HL-60 (cell line): ENCODE measurements at places on chromosomes 12 and 14.

DNA sequence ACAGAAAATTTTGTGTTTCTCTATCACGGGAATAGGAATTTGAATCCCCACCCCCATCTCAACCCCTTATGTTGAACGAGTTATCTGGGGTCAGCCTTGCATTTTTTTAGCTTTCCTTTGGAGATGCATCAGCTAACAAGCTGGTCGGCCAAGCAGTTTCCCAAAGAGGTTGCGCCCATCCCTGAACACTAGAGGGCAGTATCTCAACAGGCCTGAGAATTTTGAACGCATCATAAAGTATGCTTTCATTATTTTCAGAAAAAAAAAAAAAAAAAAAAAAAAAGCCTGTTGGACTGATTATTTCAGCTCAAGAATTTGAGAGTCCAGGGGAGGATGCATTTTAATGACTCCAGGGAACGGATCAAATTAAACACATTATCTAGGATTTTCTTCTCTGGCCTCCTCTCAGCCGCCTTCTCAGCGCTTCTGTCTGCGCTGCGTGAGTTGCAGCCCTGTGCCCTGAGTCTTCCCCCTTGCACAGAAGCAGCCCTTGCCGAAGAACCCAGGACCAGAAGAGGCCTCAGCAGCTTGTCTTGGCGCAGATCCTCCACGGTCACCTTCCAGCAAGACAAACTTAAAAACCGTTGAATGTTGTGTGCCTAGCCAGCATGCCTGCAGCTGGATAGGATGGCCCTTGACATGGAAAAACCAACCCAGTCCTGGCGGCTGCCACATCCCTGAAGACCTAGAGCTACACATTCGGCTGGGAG, 76.6 kb upstream of the GZMB start:
- DNase-seq = peak; percentile 47

DNA sequence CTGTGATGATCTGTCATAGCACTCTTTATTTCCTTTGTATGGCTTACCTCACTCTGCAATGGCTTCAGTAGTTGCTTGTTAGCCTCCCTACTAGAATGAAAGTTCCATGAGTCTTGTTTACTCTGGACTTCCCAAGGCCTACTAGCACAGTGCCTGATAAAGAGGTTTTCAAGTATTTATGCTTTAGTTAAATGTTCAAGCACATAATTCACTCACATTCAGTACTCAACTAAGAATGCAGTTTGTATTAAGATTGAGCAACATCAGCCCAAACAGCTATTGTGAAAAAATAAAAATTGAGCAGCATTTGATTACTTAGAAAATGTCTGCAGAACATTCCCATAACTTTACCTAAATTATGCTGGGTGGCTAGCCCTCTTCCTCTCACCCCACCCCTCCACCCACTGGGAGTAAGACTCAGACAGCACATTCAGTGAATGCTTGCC, 158.9 kb upstream of the AMIGO2 start:
- no peak for DNase-seq

DNA sequence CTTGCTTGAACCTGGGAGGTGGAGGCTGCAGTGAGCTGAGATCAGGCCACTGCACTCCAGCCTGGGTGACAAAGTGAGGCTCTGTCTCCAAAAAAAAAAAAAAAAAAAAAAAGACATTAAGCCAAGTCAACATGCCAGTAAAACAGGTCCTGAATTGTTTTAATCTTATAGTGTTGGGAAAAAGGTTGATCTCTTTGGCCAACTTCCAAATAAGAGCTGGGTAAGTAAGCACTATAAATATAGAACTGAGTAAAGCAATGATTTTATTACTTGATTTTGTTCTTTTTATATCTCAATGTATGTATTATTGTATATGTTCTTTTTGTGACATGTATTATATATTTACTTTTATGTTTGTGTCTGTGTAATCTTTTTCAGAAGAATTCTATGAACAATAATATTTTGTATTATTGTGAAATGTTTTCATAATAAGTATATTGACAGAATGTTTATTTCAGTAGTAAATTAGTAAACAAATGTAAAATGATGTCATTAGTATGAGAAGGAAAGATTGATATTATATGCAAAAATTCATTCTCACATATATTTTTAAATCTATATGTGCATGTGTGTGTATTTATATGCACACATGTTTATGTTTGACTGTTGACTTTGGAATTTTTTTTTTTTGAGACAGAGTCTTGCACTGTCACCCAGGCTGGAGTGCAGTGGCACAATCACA, 9.6 kb upstream of the AKAP6 start:
- DNase-seq = no peak

GRCh38 chr12:26153421-26154154, 28.8 kb upstream of the BHLHE41 start:
- no peak for DNase-seq

DNA sequence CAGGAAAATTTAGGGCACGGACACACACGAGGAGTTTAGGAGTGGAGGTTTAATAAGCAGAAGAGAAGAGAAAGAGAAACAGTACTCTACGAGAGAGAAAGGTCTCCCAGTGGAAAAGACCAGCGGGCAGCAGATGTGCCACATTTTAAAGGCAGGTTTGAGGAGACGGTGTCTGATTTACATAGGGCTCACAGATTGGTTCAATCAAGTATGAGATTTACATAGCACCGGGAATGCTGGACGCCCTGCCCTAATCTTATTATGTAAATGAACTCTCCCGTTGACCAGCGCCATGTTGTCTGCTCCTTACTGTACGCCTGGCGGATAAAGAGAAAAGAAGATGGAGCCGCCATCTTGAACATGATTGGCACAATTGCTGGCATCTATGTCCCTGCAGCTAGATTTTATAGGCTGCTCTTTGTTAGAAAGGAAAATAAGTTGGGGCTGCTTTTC, 17.9 kb downstream of the NFKBIA start:
- DNase-seq = no peak

DNA sequence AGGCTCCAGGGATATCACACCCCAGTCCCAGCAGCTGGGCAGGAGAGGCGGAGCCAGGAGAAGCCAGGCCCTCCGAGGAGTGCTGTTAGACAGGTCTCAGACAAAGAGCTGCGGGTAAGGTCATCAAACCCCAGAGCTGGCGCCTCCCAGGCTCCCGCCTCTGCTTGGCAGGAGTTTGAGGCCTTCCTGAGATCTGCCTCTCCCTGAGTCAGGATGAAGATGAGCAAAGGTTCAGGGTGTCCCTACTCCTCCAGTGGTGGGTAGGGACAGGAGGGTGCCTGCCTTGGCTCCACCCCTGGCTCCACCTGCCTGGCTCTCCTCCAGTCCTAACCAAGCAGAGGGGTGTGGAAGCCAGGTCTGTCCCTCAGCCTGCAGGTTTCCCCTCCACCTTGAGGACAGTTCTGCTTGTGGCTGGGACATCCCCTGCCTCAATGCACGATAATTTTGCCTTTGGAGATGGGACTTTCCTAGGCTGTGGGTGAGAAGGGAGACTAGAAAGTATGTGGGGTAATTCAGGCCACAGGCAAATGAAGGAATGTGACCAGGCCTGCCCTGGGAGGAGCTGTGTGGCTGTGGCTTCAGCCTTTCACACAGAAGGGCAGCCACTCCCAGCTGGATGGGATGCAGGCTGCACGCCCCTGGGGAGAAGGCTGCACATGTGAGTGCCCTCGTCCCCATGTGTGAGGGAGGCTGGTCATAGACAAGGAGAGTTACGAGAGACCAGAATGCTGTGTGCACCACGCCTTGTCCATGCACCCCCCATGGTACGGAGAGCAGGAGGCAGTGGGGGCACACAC, 2.2 kb downstream of the PLEKHG6 start:
- DNase-seq = no peak

DNA sequence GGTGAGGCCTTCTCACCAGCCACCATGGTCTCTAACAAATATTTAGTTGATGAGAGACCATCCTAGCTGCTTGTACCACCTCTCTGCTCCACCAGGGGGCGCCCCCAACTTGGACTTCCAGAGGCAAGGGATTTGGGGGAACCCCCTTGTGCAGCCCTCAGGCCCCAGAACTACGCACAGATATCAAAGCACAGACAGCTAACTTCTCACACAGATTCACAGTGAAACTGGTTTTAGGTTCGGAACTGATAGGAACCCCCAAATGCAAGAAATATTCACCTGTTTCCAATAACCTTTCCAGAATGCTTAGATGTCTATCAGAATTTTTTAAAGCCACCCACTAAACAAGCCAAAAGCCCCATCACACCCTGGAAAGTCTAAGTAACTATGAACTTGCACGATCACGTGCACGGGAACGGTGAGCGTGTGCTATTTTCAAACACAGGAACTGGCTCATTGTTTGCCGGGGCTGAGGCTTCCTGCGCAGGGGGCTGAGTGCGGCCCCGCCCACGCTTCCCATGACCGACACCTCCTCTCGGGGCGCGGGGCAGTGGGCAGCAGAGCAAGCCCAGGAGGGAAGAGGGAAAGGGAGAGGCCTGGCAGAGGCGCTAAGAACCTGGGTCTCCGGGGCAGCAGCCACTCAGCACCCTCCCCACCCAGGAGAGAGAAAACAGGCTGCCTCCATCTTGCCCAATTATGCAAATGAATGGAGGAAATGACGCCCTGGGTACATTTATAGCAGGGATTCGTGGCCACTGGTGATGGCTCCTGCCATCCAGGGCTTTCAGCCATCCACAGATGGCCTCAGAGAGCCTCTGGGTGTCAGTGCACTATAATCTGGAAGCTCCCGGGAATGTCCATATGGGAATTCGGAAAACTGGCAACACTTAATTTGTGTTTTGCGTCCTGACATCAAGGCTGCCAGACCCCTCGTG, 79.4 kb upstream of the GPR68 start:
- DNase-seq = peak; percentile 89

DNA sequence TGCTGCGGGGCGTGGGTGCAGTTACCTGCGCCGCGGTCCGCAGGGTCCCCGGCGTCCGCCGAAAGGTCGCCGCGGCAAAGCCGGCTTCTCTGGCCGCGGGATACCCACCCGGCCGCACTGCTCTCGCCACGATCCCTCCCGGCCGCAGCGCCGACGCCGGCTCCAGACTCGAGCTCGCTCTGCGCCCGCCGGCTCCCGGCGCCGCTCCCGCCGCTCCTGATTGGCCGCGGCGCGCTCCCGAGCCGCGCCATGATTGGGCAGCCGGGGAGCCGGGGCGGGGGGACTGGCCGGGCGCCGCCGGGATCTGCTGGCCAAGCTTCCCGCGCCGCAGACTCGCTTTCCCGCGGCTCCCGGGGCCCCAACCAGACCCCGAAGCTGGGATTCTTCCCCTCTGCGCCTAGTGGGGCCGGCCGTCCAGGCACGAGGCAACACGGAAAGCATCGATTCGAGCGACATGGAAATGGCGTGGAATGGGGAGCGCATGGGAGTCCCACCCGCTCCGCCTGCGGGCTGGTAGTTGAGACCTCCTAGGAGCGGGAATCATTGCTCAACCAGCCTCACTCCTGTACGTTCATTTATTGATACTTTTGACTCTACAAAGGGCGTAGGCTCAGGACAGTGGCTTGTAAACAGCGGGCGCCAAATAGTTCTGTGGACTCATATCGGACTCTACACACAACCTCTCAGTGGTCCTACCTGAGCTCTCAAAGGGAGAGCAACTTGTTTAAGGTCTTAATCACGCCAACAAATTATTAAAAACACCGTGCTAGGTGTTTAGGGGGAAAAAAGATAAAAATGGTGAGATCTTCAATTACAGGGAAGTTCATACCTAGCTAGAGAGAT, 36.4 kb upstream of the STON2 start:
- no peak for DNase-seq
